Caki2 (cell line): ENCODE measurements at places on chromosomes 1 and 21.

- no peak for DNase-seq
Observed at GRCh38 chr21:41928621-41929220, 25.1 kb downstream of the C2CD2 start.

DNA sequence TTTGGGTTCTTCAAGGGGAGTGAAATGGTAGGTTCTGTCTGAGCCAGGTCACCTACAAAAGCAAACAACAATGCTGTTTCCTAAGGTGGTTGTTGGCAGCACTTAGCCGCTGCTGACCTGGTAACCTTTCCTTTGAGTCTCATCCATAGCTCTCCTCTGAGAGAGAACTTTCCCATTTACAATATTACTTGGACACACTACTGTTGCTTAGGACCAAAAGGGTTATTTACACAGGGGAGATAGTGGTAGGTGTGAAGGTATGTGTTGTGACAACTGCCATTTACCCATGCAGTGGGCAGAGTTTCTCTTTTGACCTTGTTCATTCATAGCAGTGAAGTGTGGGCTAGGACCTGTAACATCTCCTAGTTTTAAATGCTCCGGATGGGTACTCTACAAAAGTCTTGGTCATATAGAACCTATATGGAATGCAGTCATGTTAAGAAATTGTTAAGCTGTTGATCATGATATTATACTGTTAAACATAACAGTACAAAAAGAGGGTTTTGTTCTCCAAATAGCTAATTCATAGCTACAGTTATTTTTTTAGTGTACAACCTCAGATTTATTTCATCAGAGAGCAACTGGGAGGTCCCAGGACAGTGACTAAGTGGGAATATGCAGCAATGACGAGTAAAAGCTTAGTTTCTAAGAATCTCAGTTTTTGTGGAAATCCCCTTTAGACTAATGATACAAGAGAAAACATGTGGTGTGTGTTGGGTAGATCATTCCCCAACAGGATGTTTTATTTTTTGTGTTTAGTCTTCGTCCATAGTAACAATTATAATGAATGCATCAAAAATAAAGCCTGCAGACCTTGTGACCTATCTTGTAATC is 219.7 kb downstream of the NFIA start:
- DNase-seq, result peak; percentile 54

DNA sequence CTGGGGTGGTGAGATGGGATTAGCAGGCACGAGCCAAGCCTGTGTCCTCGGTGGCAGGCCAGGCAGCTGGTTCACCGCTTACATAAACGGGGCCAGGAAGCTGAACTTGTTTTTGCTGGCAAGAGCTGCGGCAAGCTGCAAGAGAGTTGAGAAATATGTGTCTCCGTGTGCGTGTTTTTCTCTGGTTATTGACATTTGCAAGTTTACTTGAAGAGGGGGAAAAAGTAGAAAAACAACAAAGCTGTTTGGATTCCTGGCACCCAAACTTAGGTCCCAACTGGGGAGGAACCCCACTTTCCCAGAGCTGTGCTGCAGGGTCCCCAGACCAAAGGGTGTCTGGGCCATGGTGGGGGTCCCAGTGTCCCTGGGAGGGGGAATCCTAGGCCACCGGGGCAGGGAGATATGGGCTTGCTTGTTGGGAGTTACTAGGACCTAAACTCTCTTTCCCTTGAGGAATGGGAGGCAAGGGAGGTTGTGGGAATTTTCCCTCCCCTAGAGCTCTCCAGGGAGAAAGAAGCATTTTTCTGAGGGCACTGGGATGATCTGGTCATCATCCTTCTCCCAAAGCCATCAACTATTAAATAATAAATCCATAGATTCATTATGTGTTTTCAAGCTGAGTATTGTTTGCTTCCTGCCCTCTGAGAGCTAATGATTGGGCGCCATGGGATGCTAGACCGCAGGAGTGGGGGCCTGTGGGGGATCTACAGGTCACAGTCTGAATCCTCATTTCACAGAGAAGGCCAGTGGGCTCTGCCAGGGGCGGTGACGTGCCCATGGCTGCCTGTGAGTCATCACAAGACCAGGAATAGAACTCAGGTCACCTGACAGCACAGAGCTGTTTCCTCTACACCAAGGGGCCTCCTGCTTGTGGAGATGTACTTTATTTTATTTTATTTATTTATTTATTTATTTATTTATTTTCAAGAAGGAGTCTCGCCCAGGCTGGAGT is 14.8 kb downstream of the IL6R start:
- DNase-seq, result peak; percentile 76

- DNase-seq, result peak; percentile 49
Observed at GRCh38 chr1:70667494-70668170, 256.6 kb downstream of the CTH start.

DNA sequence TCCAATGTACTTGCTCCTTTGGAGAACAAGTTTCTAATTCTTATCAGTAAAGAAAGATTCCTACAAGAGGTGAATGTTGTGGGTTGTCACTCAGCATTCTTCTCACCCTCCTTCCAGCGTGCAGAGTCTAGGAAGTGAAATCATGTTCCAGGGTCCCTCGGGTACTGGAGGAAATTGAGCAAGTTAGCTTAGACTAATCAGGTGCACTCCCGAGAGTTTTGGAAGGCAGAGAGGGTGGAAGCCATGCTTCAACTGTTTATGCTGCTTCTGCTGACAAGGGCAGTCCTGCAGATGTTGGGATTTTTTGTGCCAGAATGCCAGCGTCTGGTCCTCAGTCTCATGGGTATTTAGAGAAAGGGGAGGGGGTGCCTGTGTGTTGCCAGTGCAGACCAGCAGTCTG is 5.3 kb upstream of the C1orf115 start:
- no peak for DNase-seq
